H4 (cell line): ENCODE measurements at places on chromosomes 11 and 22.
A peak's percentile ranks its signal among the peaks of the same experiment; 100 is the strongest.

GRCh38 chr22:43267332-43267980, 75.7 kb downstream of the SCUBE1 start:
- no peak for DNase-seq

DNA sequence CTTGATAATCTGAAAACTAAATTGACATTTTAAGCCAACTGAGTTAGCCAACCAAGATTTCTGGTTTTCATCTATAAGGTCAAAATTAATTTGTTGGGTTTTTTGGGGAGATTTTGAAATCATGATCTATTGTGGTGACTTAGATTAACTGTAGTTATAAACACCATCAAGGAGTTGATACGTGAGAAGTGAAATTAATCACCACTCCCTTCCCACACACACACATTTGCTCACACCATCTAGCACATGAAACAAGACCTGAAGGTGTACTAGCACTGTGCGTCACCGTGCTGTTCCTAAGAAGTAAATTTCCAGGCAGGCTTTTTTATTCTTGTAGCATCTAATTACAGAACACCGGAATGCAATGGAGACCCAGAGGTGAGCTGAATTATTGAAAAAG, 2.1 kb downstream of the OR5B21 start:
- DNase-seq = no peak

GRCh38 chr11:59822989-59823566, 12.5 kb upstream of the MRPL16 start:
- peak; percentile 74 for DNase-seq

DNA sequence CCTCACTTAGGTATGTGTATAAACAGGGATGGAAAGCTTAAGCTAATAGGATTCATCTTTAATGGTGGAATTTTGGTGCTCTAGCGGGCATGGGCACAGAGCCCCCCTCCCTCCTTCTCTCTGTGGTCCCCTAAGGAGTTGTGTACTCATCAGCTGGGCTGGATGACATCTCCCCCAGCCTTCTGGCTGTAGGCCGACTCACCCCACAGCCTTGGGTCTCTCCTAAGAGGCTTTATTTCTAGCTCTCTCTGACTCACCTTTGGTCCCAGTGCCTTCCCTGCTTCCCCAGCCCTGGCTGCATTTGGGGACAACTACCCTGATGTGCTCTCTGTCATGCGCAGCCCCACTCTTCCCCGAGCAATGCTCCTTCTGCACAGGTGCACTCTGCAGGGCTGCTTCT, 26.9 kb downstream of the SLC6A5 start:
- DNase-seq = no peak

GRCh38 chr11:133660202-133660568, 127.9 kb upstream of the OPCML start:
- DNase-seq = no peak
